Hematopoietic multipotent progenitor cell (in vitro differentiated cells): ENCODE measurements at places on chromosomes 7 and 10.

DNA sequence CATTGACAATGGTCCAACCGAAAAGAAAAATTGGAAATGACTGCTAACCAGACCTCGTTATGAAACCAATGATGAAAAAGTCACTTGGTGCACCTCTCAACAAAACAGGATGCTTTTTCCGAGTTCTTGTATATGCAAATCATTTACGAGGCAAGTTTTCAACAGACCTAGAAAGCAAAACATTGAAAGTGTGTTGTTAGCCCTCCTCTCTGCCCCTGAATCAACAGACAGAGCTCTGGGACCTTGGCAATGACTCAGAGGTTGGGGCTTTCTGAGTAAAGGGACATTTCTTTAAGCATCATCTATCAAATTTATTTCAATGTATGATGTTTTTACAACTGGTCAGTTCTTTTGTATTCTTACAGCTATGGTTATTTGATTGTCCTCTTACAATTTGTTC lies 16.3 kb upstream of the DKK1 start:
- DNase-seq, result no peak

DNA sequence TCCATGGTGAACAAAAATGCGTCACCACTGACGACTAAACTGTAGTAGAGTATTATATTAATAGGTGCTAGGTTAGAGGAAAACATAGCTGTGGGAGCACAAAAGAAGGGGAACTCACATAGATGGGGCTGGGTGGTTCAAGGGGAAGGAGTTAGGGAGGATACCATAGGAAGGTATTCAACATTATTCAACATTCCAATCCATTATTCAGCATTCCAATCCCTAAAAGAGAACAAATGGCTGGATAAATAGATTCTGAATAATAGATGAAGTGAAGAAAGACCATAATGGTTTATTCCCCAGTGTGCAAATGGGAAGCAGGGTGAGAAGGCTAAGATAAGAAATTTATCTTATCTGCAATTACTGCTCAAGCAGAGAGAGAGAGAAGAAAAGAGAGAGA lies 61.4 kb downstream of the AASS start:
- DNase-seq, result no peak

- no peak for DNase-seq
Observed at GRCh38 chr10:97925308-97925938, 75.8 kb downstream of the GOLGA7B start.

DNA sequence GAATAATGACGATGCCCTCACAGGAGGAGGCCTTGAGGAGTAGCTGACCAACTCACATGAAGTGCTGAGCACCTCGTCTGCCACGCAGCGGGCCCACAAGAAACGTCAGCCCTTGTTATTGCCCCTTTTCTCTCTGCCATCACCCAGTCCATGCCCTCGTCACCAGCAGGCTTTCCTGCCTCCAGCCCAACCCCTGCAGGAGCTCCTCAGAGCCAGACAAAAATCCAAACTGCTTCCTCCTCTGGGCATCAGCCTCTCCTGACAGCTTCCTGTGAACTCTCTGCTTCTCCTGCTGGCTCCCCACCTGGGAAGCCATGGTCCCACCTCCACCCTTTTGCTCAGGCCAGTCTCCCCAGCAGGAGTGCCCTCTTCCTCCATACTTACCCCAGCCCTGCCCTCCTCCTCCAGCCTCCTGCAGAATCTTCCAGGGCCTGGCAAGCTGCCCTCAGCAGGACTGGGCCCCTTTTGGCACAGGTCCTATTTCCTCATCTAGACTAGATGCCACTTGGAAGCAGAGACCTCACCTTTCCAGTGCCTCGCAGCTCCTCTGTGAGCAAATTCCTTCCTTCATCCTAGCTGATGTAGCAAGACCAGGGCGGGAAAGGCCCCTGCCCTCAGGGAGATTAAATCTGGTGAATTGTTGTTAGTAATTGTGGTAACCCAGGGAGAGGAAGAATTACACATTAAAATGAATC lies 115.1 kb downstream of the C10orf105 start:
- no peak for DNase-seq
